NCI-H1694 (cell line): ENCODE measurements at places on chromosomes 4 and X.

- DNase-seq = no peak
Measured at GRCh38 chr4:94036964-94037363, 170.7 kb upstream of the SMARCAD1 start.

GRCh38 chr4:134343081-134343480 lies 141.5 kb upstream of the PABPC4L start:
- DNase-seq = no peak

DNA sequence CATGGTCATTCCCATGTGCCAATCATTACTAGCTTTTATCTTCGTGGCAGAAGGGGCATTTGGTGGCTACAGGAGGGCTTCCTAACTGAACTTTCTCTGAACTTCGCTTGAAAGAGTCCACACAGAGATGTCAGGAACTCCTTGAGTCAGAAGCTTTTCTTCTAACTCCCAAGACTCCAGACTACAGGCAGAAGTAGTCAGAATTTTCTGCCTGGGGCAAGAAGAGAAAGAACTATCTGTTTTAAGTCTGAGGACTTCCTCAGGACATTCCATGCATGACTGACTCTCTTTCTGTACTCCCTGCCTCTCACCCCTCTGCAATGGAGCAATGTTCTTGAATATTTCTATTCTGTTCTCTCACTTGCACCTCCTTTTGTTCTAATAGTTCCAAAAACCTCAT lies 170.5 kb upstream of the TBC1D9 start:
- no peak for DNase-seq

DNA sequence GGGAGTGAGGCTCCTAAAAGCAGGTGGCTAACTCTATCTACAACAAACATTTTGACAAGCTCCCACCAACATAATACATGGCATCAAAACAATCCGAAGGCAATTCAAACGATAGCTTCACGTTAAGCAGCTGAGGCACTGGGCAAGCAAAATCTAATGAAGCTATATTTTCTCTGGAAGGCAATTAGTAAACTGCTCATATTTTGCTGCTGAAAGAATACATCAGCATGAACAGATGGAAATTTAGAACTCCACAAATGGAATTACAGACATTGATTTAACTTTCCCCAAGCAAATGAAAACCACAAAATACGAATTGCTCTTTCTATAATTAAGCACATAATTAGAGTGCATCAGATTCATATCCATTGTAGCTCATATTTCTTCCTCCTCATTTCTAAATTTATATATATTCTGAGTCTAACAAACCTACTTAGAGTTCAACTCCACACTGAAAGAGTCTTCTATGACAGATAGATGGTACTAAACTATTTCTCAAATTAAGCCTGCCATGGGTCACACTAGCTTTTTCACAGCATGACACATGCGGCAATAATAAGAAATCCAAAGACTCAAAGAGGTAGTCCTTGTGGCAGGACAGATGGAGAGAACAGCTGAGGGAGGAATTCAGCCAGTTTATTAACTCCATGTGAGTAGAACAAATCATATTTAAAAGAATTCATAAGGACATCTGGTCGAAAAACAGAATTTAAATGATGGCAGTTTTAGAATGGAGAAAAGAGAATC lies 305.4 kb downstream of the MAPK10 start:
- peak; percentile 70 for DNase-seq

- no peak for DNase-seq
Measured at GRCh38 chr4:25007598-25007997, 23.1 kb downstream of the LGI2 start.

- DNase-seq = no peak
Measured at GRCh38 chr4:111689731-111690130, 455.5 kb upstream of the FAM241A start.

DNA sequence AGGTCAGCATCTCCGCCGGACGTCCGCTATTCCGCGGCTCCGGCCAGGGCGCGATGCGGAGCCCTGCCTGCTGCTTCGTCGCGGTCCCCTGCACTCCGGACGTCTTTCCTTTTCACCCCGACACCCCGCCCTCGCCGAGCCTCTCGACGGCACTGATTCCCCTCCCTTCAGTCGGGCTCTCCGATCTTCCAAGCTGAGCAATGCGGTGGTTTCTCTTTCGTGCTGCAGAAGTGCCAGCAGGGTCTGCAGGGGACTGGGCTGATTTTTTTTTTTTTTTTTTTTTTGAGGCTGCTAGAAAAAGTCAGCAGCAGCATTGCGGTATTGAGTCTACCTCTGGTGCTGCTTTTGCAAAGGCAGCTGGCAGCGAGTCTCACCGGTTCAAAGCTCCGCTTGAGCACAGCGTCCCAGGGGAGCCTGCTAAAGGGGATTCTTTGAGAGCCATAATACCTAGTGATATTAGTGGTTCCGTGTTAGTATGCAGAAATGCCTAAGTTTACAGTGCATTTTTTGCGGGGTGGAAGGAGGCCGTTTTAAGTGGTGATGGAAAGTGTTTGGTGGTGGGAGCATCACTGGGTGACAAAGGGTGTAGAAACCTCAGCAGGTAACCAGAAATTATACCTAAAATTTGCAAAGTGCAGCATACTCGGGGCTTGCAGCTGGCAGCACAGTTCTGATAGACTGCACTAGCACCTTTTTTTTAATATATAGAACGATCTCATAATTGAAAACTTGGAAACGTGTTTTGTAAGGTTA lies 969 bp downstream of the STIM2 start:
- DNase-seq = peak; percentile 65

- no peak for DNase-seq
Measured at GRCh38 chr4:173091362-173091761, 77.2 kb upstream of the GALNT7 start.

- no peak for DNase-seq
Measured at GRCh38 chr4:31246856-31247255, 526.7 kb downstream of the PCDH7 start.

DNA sequence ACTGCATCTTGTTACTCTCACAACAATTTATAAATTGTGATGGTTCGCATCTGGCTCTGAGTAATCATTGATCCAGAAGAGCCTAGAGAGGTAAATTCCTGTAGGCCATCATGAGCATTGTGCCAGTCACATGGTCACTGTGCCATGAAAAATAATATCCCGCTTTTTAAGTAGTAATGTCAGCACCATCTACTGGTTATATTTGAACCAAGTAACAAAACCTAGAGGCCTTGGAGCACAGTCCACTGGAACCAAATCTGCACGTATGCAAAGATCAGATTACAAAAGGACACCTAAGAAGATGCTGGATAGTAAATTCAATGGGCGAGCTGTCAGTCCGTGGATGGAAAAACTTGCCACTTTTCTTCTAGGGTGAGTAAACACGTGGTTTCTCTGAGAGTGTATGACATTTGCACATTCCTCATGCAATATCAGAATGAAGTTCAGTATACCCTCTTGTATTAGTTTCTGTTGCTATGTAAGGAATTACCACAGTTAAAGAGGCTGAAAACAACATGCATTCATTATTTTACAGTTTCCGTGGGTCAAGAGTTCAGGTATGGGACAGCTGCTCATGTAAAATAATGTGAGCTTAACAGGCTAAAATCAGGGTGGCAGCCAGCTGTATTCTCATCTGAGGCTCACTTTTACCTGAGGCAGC lies 26.8 kb downstream of the FAM114A1 start:
- no peak for DNase-seq

DNA sequence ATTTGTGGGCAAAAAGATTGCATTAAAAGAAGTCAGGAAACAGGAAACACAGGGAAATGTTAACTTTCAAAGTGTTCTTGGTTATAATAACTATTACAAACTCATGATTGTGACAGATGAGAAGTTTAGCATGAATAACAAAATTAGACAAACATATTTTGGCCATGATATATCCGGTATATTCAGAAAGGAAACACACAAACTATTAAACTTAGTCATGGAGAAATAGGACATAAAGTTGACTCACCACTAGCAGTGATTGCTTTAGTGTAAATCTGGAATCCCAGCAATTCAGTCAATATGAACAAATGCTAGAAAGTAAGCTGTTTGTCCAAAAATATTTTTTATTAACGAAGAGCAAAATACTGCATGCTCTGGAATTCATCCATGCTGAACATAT lies 1299.9 kb downstream of the C4orf33 start:
- no peak for DNase-seq

- no peak for DNase-seq
Measured at GRCh38 chrX:7139202-7140081, 8.1 kb upstream of the STS start.

DNA sequence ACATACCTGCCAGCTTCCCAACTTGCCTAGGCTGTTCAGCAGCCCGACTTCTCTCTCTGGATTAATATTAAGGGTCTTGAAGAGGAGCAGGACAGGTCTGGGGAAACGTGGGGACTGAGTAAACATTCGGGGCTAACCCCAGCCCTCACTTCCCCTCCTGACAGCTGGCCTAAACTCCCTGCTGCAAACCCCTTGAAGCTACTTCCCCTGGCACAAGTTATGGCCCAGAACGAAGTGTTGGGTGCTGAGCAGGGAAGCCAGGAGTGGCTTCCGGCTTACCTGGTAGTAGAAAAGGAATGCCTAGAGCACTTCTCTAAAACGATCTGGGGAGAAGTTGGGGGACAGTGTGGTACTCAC lies 200.0 kb downstream of the BCOR start:
- no peak for DNase-seq

DNA sequence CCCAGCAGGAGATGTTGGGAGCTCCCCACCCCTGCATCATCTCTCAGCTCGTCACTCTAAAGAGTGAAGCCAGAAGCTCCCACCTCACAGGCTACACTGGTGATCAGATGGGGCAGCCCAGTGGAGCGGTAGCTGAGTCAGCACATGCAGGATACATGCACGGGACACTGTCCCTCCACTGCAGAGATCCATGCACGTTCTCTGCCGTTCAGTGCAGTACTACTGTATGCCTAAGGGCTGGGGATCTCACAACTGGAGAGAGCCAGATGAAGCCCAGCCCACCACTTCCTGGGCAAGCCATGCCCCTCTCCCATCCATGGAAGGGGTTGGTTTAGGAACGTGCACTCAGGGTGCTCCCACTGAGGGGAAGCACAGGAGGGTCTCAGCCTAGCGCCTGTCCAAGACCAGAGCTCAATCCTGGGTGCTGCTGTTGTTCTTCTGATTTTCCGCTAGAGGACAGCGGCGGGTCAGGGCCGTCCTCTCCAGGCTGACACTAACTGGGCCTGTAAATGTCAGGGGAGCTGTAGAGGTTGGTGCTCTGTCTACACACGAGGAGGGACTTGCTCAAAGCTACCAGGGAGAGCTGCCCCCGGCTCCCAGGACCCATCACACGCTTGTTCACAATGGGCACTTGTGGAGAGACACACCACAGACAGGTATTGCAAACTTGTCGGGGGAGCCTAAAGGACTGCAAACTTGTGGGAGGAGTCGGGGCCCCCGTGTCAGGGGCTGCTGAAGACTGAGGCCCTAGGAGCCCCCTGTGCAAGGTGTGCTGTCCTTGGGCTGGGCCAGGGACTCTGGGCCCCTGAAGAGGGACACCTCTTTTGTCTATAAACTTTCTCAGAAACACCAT lies 18.2 kb upstream of the ABLIM2 start:
- peak; percentile 60 for DNase-seq

DNA sequence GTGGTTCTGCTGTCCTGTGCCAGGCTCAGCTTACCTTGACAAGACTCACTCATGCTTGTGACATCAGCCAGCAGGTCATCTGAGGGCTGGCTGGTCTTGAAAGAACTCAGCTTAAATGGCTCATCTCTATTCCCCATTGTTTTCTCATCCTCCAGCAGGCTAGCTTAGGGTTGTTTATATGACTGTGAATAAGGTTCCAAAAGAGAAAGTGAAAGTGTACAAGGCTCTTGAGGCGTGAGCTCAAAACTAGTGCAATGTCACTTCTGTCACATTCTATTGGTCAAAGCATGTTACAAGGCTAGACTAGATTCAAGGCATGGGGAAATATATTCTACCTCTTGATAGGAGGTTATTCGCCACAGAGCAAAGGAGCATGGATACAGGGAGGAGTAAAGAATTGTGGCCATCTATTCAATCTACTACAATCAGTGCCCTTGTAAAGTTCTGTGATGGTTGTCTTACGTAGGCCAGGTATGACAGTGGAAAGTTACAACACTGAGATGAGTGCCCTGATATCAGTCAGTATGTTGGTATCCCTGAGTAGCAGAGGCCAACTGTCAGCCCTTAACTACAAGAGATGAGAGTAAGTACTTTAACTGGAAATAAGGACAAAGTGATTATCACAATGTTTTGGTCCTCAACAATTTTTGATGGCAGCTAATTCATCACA lies 19.8 kb upstream of the TMLHE start:
- DNase-seq = no peak

GRCh38 chrX:18998653-18999052 lies 14.7 kb upstream of the PHKA2 start:
- no peak for DNase-seq

DNA sequence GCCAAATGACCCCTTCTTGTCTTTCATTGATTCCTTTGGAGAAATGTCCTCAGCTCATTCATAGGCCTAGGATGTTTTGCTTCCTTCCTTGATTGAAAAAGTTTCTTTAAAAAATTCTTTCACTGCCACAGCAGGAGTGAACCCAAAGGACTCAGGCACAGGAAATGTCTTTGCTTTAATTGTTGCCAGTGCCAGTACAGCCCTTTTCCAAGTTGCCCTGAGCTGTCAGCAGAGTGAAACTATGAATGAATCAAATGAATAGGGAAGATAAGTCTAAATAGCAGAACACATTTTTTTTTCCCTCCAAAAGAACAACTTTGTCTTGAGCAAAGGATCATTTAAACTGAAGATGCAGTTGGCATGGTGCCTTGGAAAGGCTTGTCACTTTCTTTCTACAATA lies 63.8 kb upstream of the SLC4A4 start:
- DNase-seq = no peak

DNA sequence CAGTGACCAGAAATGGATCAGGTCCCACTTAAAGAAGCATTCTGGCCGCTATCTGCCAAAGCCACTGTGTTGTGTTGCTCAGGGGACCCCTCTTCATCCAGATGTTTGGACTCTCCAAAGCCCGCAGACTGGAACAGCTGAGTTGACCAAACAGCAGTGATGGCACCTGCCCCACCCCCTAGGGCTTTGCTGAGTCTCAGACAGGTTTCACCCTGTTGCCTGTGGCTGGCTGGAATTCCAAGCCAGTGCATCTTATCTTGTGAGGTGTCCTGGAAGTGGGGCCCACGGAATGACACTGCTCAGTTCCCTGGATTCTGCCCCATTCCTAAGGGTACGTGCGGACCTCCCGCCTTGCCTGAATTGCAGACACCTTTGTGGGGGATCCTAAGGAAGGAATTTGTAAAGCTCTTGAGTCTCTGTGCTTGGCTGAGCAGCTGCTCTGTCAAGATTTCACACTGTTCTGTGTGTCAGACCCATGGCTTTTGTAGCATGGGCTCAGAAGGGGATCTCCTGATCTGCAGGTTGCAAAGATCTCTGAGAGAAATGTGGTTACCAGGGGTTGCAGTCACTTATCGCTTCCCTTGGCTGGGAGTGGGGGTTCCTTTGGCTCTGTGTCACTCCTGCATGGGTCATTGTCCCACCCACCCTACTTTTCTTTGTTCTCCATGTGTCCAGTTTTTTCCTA lies 1707.9 kb upstream of the PCDH10 start:
- DNase-seq = no peak

DNA sequence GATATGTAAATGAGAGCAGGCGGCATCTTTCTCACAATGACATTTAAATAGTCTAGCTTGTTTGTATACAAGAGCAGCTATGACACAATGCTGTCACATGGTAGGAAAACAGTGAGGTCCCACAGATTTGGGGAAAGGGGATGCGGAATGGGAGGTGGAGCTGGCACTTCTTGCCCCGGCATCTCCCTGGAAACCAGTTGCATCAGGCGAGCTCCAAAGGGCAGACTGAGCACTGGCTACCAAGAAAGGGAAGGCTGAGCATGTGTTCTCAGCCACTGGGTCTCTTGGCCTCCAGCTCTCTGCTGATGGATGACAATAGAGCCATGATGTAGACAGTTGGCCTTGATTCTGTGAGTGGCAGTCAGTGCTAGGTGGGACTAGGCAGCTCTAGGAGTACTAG lies 109.0 kb downstream of the UCHL1 start:
- DNase-seq = no peak
